A549 treated with DMSO at 1 μM for 4 hours (cell line): ENCODE measurements at places on chromosomes 13 and 19. TPM values are rescaled to one million over a fixed set of nuclear protein-coding genes. Genes with fewer than 3 reads are reported as not detected.

Gene MYH14
- total RNA-seq = 5.5 to 7.0 TPM (median 6.6 TPM) in 5 replicates

Gene PALM
- total RNA-seq = 11.5 to 17.0 TPM (median 13.6 TPM) in 5 replicates

Gene TSKS
- total RNA-seq = 0.06 TPM in 1 of 5 replicates, not detected in the others

Gene FBXO17
- 73.0 to 93.5 TPM (median 86.8 TPM) in 5 replicates for total RNA-seq

Gene ZNF570
- total RNA-seq = 2.6 to 4.2 TPM (median 4.0 TPM) in 5 replicates
